Hematopoietic multipotent progenitor cell treated with erythropoietin and hydrocortisone succinate and interleukin-3 and kit ligand, for 17 days (in vitro differentiated cells): ENCODE measurements at places on chromosomes 12 and 14.

DNA sequence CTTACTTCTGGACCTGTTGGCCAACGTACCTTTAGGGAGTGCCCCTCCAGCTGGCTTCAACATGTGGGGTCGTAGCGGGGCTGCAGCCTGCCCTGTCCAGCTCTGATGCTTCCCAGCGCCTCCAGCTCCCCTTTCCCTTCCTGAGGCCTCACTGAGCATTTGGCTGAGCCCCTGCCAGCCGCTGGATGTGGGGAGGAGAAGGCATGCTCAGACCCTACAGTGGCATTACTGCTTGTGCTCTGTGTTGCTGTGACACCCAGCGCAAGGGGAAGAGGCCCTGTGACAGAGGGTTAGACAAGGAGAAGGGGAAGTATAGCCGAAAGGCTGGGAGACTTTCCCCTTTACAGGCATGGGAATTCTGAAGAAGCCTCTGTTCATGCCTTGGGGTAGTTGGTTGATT lies 145.9 kb downstream of the PRKCH start:
- no peak for DNase-seq

- no peak for DNase-seq
Observed at GRCh38 chr14:58455593-58456265, 28.2 kb downstream of the KIAA0586 start.

GRCh38 chr14:100609941-100610391 lies 22.7 kb upstream of the BEGAIN start:
- no peak for DNase-seq

DNA sequence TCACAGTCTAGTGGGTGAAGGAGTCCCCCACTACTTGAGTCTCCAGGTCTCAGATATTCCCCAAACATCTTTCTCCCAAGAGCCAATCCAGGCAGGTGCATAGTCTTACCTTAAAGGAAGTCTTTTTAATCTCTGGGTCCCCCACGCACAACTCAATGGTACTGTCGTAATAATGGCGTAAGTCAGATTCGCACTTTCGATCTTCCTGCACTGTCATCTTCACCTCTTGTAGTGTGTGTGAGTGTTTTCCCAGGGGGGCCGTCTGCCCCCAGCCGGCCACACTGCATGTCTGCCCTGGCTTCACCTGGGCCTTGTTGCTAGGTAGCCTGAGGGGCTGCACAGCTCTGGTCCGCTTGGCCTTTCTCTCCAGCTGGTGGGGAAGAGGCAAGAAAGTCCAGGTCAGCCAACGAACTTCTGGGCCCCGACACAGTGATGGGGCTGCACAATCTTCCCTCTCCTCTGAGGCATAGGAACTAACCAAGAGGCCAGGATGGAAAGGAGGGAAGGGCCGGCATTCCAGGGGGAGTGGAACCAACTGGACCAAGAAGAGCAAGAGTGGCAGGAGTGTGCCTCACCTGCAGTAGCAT lies 2.1 kb downstream of the GZMB start:
- no peak for DNase-seq
